ENCODE measurements at places on chromosomes 6 and 20.

- no peak for DNase-seq
Measured at GRCh38 chr20:4104045-4104444, 88.7 kb upstream of the RNF24 start.

DNA sequence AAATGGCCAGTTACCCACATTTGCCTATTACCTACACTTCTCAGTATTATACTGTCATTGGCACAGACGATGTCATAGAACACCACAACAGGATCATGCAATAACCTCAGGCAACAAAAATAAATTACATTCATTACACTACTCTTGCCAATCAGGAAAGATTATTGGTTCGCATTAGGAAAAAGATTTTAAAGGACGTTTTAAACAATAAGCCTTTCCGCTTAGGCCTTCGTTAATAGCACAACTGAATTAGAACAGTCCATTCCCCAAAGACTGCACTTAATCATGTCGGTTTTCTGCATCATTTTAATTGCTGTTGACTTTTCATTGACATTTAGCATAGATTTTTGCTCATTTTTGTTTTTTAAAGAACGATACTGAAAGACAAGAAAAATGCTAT, 912 bp upstream of the SENP6 start:
- no peak for DNase-seq

DNA sequence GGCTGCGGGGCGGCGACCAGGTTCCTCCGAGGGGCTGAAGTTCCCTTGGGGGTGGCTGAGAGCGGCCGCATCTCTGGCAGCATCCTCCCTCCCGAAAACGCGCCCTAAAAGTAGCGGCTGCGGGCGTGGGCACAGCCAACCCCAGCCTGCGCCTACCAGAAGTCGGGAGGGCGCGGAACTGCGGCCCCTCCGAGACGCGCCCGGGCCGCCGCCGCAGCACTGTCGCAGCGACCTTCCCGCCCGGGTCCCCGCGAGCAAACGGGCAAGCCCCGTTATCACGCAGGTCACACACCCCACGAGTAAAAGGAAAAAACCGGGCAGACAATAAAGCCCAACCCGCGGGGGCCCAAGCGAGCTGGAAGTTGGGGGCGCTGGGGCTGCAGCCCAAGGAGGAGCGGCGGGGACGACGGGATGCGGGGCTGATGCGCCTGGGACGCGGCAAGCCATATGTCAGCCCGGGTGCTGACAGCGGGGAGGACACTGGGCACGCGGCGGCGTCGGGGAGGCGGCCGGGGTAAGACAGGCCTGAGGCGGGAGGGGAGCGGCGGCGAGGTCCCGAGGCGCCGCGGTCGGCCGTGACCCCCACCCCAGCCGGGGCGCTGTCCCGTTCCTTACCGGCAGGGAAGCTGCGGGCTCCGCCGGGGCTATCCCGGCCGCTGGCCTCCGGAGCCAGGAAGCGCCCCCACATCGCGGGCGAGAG, 659 bp downstream of the CEP85L start:
- DNase-seq = peak; percentile 75

- no peak for DNase-seq
Measured at GRCh38 chr6:158923805-158924498, 76.0 kb downstream of the RSPH3 start.

DNA sequence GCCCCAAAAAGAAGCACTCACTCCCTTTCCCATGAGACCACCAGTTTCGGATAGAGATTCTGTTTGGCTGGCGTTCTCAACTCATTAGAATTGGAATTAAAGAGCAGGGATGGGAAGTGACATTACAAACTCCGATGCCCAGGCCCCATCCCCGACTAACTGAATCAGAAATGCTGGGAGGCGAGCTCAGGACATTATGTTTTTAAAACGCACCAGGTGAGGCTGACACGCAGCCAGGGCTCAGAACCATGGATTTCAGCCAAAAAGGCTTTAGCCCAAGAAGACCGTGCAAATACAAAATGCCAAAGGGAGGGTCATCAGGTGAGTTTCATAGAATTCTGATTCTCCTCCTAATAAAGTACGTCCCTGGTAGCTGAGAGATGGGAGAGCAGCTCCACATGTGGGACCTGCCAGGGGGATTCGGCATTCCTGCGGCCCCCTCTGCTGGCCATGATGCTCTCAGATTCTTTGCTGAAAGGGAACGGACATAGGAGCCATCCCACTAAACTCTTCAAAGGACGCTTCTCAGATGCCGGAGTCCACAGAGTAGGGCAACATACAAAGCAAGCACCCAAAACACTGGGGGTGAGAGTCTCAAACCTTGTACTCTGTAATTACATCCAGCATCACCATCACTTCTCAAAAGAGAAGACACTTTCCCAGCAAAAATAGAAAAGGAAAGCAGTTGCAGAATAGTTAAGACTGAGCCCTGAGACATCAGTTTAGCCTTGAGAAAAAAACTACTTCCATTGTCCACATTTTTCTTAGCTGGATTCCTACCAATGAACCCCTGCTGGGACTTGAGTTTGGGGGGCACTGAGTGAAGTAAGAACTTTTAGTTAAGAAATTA, 205.2 kb downstream of the BMP7 start:
- DNase-seq = no peak

GRCh38 chr6:10355115-10355702, 59.7 kb downstream of the TFAP2A start:
- no peak for DNase-seq

DNA sequence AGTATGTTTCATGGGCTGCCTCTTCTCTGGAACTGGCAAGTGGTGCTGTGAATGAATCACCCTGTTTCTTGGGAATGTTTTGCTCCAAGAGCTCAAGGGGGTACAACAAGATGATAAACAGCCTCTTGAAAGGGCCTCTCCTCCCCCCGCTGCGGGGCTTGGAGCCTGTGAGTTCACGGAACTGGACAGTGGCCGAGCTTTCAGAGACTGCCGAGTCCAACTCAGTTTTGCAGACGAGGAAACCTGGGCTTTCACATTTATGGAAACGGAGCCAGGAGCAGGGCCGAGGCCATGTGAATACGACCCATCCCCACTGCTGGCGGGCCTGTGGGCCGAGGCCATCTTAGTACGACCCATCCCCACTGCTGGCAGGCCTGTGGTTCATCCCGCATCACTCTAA, 18.2 kb upstream of the SRC start:
- DNase-seq = no peak

DNA sequence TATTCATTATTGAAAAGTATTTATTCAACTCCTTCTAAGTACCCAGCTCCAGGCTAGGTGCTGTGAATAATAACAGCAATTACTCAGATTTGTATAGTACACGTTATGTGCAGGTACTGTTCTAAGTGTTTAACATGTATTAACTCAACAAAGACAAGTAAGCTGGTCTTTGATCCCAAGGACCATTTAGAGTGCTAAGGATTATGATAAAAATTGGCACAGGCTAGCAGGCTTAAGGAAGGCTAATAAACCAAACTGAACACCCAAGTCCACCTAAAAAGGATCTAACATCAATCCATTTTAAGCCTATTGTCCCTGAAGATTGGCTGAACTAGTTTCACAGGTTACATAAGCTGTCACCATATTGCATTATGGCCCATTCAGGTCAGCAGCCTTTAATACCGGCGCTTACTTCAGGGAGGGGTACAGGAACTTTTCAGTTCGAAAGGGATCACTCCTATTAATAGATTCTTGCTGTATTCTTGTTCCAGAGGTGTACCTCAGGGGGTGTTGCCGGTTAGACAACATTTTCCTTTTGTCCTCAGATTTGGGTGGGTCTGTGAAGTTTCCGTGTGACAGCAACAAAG, 99.0 kb upstream of the GMDS start:
- DNase-seq = peak; percentile 32

DNA sequence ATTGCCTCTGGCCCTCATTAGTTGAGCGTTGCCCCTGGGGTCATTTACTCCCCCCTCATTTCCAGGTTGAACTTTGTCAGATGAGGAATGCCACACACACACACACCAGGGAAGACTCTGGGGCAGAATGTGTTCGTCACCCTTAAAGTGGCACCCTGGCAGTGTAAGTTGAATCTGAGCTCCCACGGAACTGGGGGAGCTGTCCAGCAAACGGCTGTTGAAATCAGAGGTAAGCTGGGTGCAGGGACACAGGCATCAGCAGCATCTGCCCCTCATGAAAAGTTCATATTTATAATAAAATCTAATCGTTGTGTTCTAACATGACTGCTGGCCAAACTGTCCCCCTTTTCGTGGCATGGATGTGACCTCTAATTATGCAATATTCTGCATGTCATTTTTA, 4.3 kb upstream of the MC3R start:
- no peak for DNase-seq

GRCh38 chr6:164195942-164196281, 781.4 kb downstream of the QKI start:
- DNase-seq = no peak

DNA sequence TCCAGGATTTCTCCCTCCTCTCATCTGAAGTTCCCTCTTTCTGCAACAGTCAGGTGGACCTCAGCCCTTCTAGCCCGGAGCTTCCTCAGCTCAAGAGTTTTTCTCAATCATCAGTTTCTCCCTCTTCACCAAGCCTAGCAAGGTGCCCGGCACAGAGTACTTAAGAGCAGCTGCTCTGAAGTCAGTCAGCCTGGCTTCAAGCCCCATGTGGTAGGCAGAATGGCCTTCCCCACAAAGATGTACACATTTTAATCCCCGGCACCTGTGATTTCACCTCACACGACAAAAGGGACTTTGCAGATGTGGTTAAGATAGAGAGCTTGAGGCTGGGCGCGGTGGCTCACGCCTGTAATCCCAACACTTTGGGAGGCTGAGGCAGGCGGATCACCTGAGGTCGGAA, 15.1 kb upstream of the RBPJL start:
- no peak for DNase-seq

DNA sequence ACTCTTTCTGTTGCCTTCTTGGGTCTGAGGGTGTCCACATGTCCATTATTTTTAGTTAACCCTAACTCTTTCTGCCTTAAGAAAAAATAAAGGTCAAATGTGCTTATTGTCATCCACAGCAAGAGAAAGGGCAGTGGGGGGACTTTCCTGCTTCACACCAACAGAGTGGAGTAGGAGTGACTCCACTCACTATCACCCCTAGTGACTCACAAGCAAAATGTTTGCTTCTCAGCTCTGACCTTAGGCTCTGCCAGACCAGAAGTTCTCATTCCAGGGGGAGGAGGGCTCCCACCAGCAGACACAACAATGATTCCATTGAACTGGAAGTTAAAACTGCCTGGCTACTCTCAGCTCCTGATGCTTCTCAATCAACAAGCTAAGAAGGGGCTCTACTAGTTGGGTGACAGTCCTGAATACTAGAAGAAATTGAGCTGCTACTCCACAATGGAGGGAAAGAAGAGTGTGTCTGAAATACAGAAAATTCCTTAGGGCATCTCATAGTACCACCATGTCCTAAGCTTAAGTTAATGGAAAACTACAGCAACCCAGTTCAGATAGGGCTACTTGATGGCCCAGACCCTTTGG, 83.9 kb upstream of the AFDN start:
- DNase-seq = no peak

- DNase-seq = no peak
Measured at GRCh38 chr6:106060167-106060566, 26.0 kb upstream of the PRDM1 start.

- DNase-seq = no peak
Measured at GRCh38 chr6:165092881-165093595, 216.4 kb downstream of the C6orf118 start.

GRCh38 chr6:24824142-24824938, 25.6 kb upstream of the ARMH2 start:
- no peak for DNase-seq

DNA sequence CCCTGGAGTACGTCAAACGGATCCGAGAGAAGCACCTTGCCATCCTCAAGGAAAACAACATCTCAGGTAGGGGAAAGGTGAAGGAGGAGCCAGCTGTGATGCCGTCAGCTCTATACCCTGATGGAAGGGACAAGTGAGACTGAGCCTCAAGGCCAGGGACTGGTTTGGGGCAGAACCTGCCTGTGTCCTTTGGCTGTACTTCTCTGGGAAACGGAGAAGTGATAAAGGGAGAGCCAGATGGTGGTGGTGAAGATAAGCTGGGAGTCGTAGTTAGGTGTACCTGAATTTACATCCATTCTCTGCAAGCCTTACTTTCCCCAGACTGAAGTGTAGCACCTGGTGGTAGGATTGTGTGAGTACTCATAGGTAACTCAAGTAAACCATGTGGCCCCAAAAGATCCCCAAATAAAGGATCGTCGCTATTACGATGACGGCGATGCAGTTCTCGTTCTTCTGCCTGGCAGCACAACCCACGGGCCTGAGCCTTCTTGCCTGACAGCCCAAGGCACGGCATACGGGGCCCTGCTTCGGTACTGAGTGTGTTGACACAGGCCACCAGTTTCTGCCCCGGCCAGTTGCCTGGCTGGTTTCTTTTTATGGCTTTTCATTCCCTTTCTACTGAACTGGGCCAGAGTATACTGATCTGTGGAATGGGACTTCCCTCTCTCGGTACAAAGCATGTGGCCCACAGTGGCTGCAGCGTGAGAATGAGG, 10.6 kb downstream of the PCIF1 start:
- DNase-seq = no peak

DNA sequence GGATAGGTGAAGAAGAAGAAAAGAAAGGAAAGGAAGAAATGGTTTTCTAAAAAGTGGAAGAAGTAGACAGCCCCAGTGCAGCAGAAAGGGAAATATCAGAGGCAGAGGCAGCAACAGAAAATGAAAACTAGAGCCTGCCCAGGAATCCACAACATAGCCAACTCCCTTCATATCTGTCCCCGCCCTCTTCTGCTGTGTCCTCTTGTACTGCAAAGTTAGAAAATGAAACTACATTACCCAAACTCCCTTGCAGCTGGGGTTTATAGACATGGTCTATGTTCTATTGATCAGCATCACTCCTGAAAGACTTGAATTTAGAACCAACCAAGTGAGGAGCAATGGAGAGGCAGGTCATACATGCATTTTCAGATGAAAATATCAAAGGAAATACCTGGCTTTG, 200.5 kb upstream of the PHACTR1 start:
- DNase-seq = no peak

DNA sequence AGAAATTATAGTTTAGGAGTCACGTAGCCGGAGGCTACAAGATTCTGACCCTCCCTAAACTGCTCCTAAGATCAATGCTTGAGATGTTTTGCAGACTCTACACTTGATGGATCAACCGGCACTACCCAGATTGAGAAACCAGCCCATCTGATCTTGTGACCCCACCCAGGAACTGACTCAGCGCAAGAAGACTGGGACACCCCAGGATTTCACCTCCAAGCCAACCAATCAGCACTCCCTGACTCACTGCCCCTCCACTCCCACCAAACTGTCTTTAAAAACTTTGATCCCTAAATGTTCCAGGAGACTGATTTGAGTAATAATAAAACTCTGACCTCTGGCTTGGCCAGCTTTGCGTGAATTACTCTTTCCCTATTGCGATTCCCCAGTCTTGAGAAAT, 99.8 kb downstream of the OPRM1 start:
- DNase-seq = no peak
